ENCODE measurements at places on chromosomes 16 and 17.

- DNase-seq: no peak
Measured at GRCh38 chr16:50153596-50154419, 702 bp downstream of the TENT4B start.

- DNase-seq: no peak
Measured at GRCh38 chr16:87823181-87823929, 46.0 kb downstream of the SLC7A5 start.

DNA sequence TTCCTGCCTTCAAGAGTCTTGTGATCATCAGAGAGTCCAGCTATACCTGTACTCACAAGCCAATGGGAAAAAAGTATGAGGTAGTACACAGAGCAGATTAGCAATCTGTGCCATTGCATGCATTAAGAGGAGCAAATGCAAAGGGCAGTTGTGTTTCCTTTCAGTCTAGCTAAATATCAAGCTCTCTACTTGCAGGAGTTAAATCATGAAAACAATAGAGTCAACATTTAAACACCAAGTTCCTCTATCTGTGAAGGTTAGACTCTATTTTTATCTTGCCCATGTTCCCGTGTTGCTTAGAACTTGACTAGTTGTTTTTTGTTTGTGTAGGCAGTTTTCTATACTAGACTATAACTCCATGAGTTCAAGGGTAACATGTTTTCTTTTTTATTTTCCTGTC, 4.7 kb upstream of the FAM20A start:
- DNase-seq: no peak

- no peak for DNase-seq
Measured at GRCh38 chr17:9219631-9220397, 198.5 kb downstream of the NTN1 start.

DNA sequence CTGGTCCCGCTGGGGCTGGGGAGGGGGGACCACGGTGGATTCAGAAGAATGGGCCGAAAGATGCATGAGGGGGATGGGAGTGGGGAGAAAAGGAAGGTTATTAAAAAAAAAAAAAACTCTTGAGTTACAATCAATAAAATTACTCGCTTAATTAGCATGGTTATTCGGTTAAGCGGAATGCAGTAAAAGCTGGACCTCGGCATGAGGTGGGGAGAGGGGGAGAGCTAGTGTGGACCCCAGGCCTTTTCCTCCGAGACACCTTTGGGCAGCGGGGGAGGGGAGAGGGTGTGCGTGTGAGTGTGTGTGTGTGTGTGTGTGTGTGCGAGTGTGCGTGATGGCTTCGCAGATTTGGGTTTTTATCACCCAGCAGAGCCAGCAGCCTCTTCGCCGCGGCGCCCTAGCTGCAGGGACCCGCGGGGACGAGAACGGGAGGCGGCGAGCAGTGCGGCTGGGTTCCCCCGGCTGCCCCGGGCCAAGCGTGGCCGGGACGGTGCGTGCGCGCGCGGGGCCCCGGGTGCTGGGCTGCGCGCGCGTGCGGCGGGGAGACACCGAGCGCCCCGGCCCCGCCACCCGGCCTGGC, 3.7 kb downstream of the BAHCC1 start:
- DNase-seq: no peak

- no peak for DNase-seq
Measured at GRCh38 chr16:13680021-13680889, 239.7 kb upstream of the ERCC4 start.

- DNase-seq: no peak
Measured at GRCh38 chr16:80142940-80143339, 397.9 kb upstream of the DYNLRB2 start.

GRCh38 chr16:57473176-57473840, 10.8 kb downstream of the POLR2C start:
- no peak for DNase-seq

- no peak for DNase-seq
Measured at GRCh38 chr17:16243385-16243784, 26.4 kb downstream of the PIGL start.

GRCh38 chr16:17155485-17155884, 315.3 kb downstream of the XYLT1 start:
- DNase-seq: no peak

DNA sequence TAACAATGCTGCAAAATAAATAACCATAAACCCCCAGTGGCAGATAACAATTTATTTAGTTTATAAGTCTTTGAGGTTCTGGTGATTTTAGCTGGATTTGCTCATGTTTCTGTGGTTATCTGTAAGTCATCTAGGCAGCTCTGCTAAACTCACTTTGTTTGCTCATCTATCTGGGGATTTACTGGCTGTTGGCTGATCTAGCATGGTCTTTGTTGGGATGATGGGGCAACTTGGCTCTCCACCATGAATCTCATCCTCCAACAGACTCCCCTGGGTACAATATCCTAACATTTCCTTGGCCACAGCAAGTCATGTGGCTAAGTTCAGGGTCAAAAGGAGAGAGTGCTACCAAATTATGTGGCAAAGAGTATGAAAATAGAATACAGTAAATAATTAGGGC, 359.3 kb downstream of the CA10 start:
- no peak for DNase-seq

DNA sequence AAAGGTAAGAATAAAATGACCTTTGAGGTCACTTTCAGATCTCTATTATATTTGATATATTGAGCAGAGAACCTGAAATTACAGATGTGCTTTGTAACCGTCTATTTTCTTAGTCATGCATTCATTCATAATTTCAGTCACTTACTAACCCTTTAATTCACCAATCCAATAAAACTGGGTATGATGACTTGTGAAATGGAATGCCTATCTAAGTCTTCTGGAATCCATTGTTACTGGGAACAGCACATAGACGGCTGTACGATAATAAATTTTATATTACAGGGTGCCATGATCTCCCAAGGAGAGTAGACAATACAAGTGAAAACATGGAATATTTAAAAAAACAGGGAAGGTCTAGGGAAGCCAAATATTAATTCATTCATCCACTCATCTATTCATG, 22.9 kb downstream of the CDH11 start:
- DNase-seq: no peak

GRCh38 chr17:7977039-7977438, 25.4 kb upstream of the GUCY2D start:
- DNase-seq: no peak

GRCh38 chr16:10178080-10178479, 4.1 kb downstream of the GRIN2A start:
- no peak for DNase-seq

- peak; percentile 37 for DNase-seq
Measured at GRCh38 chr16:22321340-22322001, 24.3 kb downstream of the POLR3E start.

DNA sequence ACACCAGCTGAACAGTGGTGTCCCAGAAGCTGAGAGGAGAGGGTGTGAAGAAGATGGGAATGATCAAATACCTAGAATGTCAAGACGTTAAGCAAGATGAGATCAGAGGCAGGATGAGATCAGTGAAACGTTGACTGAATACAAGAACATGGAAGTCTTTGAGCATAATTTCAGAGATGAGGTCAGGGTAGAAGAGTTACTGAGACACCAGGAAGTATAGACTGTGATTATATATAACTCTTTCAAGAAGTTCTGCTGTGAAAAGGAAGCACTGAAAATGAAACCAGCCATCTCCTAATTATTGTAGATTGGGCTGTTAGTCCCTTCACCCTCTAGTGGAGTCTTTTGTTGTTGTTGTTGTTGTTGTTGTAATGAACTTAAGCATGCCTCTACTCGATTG, 9.1 kb downstream of the SHCBP1 start:
- DNase-seq: no peak

- DNase-seq: no peak
Measured at GRCh38 chr16:85718682-85719081, 29.9 kb upstream of the GINS2 start.

- no peak for DNase-seq
Measured at GRCh38 chr17:41773731-41774193, 12.7 kb downstream of the JUP start.

- no peak for DNase-seq
Measured at GRCh38 chr16:70703041-70703834, 17.4 kb upstream of the MTSS2 start.

DNA sequence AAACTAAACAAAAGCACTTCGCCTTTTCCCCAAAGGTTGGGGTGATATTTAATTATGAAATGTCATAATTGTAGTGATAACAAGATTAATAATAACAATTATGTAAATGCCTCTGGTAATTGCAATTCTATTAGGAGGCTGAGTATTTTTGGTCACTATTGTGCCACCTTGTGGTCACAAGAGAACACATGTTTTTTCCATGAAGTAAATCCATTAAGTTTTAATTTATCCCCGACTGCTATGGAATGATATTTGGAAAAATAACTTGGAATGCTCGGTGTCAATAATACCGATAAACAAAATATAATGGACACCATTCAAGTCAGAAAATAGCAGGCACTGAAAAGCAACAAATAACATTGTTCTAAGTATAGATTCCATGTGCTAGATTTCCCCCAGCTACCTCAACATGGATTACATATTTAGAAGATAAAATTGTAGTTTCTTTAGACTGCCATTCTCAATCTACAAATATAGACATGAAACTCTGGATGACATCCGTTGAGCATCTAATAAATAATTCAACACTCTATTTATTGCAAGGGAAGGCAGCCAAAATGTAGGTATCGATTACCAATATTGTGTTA, 25.0 kb upstream of the KCNJ2 start:
- no peak for DNase-seq

GRCh38 chr16:30375864-30376263, 1.3 kb downstream of the MYL11 start:
- DNase-seq: no peak

DNA sequence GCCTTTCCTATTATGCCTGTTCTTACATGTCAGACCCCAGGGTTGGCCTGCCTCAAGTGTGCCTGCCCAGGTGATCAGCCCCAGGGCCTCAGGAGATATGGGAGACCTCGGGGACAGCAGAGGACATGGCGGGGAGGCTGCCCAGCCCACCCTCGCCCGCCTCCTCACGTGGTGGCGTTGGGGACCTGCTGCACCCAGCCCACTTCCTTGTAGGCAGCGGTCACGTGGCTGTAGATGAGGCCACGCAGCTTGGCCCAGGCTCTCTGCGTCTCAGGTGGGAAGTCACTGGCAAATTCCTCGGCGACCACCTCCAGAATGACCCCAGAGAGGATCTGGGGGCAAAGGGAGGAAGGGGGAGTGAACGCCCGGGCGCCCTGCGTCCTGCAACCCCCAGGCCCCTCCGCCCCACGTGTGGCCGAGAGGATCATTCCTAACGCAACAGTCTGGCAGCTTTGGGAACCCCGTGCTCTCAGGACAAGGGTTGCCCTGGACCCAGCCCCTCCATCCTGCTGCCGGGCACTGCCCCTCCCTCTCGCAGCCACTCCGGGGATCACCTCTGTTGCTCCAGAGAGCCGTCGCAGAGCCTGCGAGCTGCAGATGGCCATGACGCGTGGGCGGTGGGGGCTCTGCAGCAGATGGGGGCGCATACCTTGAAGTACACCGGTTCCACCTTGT, 6.6 kb downstream of the CYGB start:
- no peak for DNase-seq

DNA sequence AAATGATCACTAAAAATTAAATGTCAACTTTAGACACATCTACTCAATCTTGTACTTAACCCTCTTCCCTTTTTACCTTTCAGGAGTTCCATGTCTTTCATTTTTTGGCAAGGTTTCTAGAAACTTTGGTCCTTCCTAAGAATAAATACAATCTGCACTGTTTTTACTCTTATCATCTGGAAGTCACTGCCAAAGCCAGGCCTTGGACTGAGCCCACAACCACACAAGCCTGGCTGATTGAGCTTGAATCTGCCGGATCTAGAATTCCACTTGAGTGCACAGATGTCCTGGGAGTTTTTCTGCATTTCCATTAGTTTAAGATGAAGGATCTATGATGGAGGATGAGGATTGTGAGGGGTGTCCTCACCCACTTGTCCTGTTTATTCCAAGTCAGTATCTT, 126.1 kb downstream of the VPS53 start:
- DNase-seq: no peak

DNA sequence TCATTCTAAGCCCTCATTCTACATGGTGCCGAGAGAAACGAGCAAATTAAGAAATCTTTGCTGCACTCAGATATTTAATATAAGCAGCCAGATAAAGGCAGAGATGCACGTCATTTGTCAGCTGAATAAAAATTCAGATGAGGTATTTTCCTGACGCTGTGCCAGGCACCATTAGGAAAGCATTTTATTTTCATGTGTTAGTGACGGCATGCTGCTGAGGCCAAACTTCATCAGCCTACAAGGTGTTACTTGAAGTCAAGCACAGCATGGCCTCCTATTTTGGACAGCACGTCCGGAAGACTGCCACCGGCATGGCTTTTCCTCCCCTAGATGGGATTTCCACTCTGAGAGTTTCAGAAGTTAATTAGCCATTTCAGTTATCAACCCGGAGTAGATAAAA, 70.3 kb downstream of the IRX3 start:
- no peak for DNase-seq

DNA sequence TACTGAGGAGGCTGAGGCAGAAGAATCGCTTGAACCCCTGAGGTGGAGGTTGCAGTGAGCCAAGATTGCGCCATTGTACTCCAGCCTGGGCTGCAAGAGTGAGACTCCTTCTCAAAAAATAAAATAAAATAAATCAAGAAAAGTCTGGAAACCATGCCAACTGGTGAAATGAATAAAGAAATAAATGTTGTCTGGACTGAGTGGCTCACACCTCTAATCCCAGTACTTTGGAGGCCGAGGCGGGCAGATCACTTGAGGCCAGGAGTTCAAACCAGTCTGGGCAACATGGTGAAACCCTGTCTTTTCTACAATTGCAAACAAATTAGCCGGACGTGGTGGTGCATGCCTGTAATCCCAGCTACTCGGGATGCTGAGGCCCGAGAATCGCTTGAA, 744 bp upstream of the LRRC37A3 start:
- no peak for DNase-seq

DNA sequence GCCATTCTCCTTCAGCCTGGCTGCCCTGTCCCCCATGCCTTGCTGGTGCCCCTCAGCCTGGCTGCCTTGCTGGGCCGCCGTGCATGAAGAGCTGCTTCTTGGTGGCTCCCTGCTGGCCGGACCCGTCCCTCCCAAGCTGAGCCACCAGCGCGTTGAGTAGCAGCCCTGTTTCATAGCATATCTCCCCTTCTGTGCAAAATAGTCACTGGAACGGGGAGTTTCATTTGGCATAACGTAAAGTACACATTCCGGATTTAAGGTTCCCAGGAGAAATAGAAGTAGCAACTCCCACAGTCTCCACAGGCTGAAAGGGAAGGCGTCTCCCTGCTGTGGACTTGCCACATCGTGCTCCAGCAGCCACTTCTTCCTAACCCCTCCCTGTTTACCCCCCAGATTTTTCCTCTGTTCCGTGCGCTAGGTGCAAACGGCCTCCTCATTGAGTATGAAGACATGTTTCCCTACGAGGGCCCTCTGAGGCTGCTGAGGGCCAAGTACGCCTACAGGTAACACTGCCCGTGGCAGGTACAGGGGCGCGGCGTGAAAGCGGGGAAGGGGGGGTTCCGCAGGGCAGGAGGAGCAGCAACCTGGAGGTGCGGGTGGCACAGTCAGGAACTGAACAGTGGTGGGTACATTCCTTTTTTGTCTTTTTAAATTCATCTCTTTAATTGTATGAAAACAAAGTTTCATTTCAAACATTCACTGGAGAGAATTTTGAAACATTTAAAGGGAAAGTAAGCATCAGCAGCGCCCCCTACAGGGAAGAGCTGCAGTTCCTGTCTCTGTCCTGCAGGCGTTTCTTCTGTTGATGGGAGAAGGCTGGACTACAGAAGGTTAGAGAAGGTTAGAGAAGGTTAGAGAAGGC, 5.8 kb upstream of the OGFOD3 start:
- DNase-seq: peak; percentile 53
